ENCODE measurements at places on chromosomes 2 and 18. TPM values are rescaled to one million over a fixed set of nuclear protein-coding genes. Genes with fewer than 3 reads are reported as not detected.

The AAMP gene
- total RNA-seq: 60.8 TPM

The NXPH2 gene
- not detected for total RNA-seq

The MERTK gene
- total RNA-seq: 1.2 TPM

The TTLL4 gene
- total RNA-seq: 30.1 TPM

The SPR gene
- 8.5 TPM for total RNA-seq

The PIK3C3 gene
- 49.5 TPM for total RNA-seq

The TSPYL6 gene
- total RNA-seq: not detected

The RNPEPL1 gene
- 56.0 TPM for total RNA-seq

The ACTG2 gene
- not detected for total RNA-seq

The DPY30 gene
- total RNA-seq: 81.6 TPM

The C2orf74 gene
- total RNA-seq: 14.7 TPM

The RHOB gene
- total RNA-seq: 31.6 TPM

The ARHGAP25 gene
- total RNA-seq: 87.7 TPM

The CYTIP gene
- total RNA-seq: 369 TPM

The POTEI gene
- total RNA-seq: not detected

The MC4R gene
- total RNA-seq: not detected

The OXER1 gene
- not detected for total RNA-seq

The AGXT gene
- not detected for total RNA-seq

The TMEM198 gene
- total RNA-seq: 2.6 TPM

The KCNE4 gene
- not detected for total RNA-seq

The SPATA3 gene
- total RNA-seq: 0.24 TPM

The INHBB gene
- not detected for total RNA-seq

The GBX2 gene
- not detected for total RNA-seq

The WNT10A gene
- 5.0 TPM for total RNA-seq

The EPB41L3 gene
- total RNA-seq: 0.77 TPM

The POTEC gene
- total RNA-seq: not detected

The PLCL1 gene
- total RNA-seq: 1.9 TPM

The AKAIN1 gene
- not detected for total RNA-seq

The C1GALT1C1L gene
- not detected for total RNA-seq

The LRATD1 gene
- total RNA-seq: not detected

The ATP6V1B1 gene
- total RNA-seq: not detected

Data from activated CD4-positive, alpha-beta memory T cell treated with anti-CD3 and anti-CD28 coated beads for 36 hours (primary cell).